Effector CD8-positive, alpha-beta T cell (primary cell): ENCODE measurements at places on chromosomes 7 and 10.

DNA sequence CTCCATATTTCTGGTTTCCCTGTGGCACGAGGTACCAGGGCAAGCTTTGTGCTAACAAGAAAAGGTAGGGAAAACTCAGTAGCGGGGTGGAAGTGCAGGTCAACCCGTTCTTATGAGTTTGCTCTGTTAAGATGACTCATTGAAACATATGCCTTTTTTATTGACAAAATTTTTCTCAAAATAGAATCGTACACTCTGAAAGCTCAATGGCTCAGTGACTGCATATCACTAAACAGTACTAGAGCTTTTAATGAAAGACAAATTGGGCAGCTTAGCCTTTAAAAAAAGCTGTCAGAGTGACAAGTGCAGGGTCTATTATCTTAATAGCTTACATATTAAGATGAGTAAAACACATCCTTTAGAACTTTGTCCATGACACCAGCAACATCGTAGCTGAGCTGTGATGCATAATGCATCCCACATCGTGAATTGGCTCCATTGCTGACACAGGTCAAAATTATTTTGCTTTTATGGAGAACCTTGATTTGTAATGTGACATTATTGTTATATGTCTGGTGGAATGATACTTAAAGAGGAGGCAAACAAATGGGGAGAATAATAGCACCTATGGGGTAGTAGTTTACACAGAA is 264.4 kb downstream of the ETV1 start:
- DNase-seq = no peak

- DNase-seq = no peak
Measured at GRCh38 chr7:14828053-14828452, 74.5 kb downstream of the DGKB start.

GRCh38 chr7:27917774-27918314 is 177.9 kb downstream of the TAX1BP1 start:
- DNase-seq = no peak

- no peak for DNase-seq
Measured at GRCh38 chr7:81682873-81683272, 87.0 kb downstream of the HGF start.
